ENCODE measurements at places on chromosomes 5 and 9.

GRCh38 chr9:35611230-35611797 is 6.3 kb downstream of the TESK1 start:
- peak; percentile 36 for DNase-seq

GRCh38 chr9:101652601-101653175 is 57.9 kb upstream of the PPP3R2 start:
- no peak for DNase-seq

DNA sequence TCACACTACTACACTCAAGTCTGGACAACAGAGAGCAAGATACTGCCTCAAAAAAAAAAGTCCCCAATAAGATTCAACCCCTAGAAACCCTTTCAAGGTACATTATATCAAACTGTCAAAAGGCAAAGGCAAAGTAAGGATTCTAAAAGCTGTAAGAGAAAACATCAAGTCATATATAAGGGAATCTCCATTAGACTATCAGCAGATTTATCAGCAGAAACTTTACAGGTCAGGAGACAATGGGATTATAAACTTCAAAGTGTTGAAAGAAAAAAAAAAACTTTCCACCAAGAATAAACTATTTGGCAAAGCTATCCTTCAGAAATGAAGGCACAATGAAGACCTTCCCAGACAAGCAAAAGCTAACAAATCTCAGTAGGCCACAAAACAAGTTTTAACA is 63.5 kb upstream of the DMRT1 start:
- no peak for DNase-seq

GRCh38 chr9:99931155-99931840 is 24.8 kb downstream of the STX17 start:
- no peak for DNase-seq

DNA sequence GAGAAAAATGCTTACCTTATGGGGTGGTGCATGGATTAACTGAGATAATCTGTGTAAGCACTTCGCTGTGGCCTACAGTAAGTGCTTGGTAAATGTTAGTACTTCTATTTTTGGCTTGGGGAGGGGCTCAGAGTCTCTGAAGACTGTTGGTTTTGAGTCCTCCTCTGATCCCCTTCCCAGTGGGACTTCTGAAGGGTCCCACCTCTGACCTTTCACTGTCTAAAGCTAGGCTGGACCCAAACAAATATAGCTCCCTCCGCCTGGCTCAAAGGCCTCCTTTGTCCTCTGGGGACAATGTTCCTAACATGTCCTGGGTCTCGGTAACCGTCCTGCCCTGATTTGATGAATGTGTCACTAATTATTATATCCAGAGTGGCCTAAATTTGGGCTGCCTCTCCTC is 34.8 kb downstream of the CAMK2A start:
- no peak for DNase-seq

DNA sequence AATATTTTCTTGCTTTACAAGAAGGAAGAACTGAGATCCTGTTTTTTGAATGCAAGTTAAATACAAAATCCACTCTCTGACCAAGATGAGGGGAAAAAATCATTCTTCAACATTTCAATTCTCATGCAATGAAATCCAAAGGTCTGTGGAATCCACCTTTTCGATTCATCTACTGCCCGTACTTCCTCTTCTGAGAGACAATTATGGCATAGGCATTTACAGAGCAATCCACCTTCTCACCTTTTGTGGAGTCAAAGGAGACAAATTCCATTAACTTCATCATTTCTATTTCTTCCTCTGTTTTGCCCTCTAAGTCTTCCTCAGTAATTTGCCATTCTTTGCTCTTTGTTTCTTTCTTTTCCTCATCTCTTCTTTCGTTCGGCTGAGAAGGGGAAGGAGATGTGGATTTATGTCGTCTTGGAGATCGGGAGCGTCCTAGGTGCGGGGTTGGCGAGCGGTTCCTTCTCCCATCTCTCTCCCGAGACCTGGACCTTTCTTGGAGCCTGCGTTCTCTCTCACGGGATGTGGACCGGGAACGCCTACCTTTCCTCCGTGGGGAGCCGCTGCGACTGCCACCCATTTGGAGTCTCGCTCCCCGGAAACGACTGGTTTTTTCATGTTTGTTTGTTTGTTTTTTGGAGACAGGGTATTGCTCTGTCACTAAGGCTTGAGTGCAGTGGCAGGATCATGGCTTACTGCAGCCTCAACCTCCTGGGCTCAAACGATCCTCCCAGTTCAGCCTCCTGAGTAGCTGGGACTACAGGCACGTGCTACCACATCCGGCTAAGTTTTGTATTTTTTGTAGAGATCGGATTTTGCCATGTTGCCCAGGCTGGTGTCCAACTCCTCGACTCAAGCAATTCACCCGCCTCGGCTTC is 24.3 kb upstream of the AFF4 start:
- no peak for DNase-seq
